ENCODE measurements at places on chromosomes 4 and X.
A peak's percentile ranks its signal among the peaks of the same experiment; 100 is the strongest.

DNA sequence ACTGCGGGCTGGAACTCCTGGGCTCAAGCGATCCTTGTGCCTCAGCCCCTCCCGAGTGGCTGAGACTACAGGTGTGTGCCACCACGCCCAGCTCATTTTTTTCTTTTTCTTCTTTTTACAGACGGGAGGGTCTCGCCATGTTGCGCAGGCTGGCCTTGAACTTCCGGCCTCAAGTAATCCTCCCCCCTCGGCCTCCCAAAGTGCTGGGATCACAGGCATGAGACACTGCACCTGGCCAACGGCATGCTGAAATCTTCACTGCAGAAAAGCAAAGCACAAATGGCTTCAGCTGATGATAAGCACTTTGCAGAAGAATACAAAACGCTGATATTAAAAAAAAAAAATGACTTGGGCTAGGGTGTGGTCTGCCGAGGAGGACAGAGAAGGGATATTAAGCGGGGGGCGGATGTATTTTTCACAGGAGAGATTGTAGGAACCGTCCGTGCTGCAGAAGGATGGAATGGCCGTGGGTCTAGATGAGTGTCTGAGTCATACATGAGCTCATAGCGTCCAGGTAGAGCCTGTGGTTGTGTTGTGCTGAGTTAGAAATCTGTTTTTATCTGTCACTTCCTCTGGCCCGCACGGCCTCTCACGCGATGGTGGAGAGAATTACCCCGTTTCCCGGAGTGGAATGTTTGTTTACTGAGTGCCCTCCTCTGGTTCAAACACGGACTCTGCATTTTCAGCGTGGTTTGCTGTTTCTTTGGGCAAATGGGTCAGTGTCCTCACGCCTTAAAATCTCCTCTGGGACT, 8.5 kb upstream of the AKAP17A start:
- DNase-seq: peak; percentile 63

GRCh38 chr4:74671080-74671698, 123.1 kb downstream of the BTC start:
- DNase-seq: peak; percentile 1

GRCh38 chr4:46954643-46955042, 38.7 kb downstream of the GABRA4 start:
- no peak for DNase-seq

DNA sequence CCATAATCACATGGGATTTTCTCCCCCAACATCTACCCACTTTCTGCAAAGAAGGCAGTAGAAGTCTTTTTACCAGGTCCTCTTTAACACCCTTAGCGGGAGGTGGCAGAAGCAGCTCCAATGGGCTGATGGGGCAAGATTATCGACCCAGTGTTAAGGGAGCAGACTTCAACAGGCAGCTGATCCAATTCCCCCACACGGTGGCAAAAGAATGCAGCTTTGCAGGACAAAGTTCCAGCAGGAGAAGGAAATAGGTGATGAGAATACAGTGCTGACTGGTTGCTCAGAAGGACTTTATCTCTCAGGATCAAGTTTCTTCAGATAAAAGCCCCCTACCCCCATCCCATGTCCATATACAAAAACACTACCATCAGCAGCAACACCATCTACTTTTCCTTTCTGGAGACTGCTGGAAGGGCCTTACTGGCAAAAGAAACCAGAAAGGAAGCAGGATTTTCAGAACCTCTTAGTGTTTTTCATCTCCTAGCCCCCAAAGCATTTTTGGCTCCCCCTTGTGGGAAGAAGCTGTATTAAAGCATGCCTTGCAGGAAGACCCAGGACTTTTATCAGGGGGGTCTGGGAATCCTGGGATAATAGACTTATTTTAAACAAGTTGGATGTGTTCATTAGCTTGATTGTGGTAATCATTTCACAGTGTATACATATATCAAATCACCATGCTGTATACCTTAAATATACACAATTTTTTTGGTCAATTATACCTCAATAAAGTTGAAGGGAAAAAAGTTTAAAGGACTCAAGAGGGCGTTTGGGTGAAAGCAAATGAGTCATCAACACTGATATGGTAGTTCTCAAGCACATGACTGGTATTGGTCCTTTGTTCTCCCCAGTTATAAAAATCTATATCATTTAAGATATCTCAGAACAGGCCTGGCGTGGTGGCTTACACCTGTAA, 146.4 kb downstream of the GPC3 start:
- no peak for DNase-seq

GRCh38 chrX:120625371-120625770, 4.5 kb downstream of the C1GALT1C1 start:
- no peak for DNase-seq

- DNase-seq: no peak
Measured at GRCh38 chr4:71841336-71841735, 57.5 kb upstream of the GC start.

GRCh38 chrX:155027509-155028066, 944 bp downstream of the FUNDC2 start:
- DNase-seq: no peak

Measured in activated T-helper 1 cell treated with Interleukin-2 at 50 U/mL for 16 hours (primary cell).